Peyer's patch (tissue), 4 donors: ENCODE measurements at places on chromosomes 12 and 14.

DNA sequence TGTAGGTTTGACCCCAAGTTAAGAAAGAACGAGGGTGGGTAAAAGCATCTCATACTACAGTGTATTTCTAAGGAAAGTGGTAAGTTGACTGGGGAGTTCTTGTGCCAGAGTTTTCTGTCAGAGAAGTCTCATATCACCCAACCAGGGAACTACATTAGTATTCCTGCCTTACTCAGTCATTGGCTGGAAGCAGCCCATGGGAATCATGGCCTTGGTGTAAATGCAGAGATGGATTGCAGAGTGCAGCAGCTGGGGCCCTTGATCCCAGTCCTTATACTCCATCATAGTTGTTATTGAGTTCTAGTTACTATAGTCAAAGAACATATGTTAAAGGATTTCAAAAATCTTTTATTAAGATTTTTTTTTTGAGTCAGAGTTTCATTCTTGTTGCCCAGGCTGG is 105.8 kb downstream of the MNAT1 start:
- DNase-seq = no peak

DNA sequence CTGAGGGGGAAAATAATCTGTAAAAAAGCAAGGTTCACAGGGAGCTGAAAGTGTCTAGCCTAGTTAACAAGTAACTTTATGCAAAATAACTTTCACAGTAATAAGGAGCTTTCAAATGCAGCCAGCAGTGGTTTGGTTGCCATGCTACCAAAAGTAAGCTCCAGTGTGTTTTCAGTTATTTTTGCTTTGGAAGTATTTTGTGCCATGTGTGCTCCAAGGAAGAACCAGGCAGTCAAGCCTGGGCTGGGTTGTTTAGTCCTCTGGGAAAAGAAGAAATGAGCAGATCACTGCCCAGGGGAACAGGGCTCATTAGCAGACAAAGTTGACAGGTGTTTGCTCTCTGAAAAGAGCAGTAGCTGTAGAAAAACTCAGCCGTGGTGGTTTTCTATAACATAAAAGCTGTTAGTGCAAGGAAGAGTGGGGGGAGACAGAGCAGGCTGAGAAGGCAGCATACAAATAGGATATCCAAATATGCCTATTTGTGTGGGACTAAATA is 92.8 kb upstream of the TMTC2 start:
- no peak for DNase-seq

DNA sequence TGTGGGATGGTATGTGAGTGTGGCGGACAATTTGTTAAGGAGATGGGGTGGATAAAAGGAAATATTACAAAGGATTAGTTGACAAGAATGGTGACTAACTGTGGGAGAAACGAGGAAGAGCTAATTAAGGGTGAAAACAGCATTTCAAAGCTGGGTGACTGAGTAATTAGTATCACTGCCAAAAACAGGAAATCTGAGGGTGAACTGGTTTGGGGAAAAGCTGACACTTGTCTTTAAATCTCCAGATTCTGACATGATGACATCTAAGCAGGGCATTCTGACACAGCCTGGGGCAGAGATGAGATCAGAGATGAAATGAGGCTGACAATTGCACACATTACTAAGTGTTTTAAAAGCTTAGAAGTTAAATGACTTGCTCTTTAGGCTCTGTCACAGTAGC is 42.4 kb upstream of the CCDC175 start:
- no peak for DNase-seq

- DNase-seq = no peak
Observed at GRCh38 chr12:79006306-79006705, 141.7 kb downstream of the SYT1 start.

- no peak for DNase-seq
Observed at GRCh38 chr12:32016680-32017482, 57.7 kb downstream of the RESF1 start.

DNA sequence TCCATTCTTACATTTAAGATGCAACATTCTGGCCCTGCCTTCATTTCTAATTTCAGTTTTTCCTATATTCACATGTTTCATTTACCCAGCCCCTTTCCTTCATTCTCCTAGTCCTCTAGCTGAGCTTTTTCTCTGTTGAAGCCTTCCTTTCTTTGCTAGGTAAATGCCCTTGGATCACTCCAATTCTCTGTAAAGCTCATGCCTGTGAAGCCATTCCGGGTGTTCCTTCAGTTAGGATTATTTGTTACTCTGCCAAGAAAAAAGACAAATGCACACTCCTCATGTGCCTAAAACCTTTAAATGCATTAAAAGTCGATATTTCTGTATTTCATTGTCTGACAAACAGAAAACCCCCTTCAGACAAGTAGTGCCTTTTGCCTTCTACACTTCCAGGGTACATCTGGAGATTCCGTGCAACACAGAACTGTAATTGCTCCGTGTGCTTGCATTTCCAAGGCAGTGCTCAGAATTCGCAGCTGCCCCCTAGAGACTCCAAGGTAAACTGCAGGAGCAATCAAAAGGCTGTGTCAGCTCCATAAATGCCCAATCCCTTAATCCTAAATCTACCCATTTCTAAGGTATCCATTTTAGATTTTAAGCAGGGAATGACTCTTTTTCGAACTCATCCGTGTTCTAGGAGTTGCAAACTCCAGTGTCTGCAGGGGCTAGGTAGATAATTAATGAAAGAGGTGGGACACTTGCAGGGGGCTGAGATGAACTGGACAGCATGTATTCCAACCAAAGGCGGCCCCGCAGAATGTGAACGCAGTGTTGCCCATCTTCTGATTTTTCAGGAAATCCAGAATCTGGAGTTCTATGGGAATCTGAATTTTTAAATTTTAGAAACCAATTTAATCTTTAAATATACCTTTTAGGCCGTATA is 320.2 kb downstream of the GRIN2B start:
- DNase-seq = peak; percentile 48

GRCh38 chr14:102691763-102692162 is 85.5 kb upstream of the TRAF3 start:
- DNase-seq = no peak

GRCh38 chr12:98770230-98770629 is 125.1 kb downstream of the APAF1 start:
- DNase-seq = no peak

DNA sequence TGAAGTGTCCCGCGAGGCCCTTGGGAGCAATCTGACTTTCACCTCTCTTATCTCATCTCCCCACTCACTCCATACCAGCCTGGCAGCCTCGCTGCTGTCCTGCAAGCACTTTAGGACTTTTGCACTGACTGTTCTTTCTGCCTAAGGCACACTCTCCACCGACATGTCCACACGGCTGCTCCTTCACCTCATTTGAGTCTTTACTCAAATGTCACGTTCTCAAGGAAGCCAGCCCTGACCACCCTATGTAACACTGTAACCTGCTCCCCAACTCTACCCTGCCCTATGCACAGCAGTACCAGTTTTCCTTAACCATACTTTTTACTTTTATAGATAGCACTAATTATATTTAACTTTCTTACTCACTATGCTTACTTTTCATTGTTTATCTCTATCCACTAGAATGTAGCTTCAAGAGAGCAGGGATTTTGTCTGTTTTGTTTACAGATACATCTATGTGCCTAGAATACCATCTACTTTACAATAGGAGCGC is 32.0 kb downstream of the PRKD1 start:
- no peak for DNase-seq

- no peak for DNase-seq
Observed at GRCh38 chr12:22974865-22975264, 349.9 kb downstream of the ETNK1 start.

DNA sequence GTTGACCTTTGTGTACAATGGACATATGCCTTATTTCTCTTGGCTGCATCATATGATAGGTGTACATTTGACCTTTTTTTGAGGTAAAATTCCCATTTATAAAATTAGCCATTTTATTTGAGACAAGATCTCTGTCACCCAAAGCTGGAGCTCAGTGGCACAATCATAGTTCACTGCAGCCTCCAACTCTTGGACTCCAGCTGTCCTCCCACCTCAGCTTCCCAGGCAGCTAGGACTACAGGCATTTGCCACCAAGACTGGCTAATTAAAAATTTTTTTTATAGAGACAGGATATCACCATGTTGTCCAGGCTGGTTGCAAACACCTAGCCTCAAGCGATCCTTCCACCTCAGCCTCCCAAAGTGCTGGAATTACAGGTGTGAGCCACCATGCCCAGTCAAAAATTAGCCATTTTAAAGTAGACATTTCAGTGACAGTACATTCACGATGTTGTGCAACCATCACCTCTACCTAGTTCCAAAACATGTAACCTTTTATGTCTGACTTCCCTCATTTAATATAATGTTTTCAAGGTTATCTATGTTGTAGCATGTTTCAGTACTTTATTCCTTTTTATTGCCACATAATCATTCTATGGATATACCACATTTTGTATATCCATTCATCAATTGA is 5.4 kb downstream of the G2E3 start:
- DNase-seq = no peak

- no peak for DNase-seq
Observed at GRCh38 chr12:65330331-65330730, 51.8 kb downstream of the MSRB3 start.

DNA sequence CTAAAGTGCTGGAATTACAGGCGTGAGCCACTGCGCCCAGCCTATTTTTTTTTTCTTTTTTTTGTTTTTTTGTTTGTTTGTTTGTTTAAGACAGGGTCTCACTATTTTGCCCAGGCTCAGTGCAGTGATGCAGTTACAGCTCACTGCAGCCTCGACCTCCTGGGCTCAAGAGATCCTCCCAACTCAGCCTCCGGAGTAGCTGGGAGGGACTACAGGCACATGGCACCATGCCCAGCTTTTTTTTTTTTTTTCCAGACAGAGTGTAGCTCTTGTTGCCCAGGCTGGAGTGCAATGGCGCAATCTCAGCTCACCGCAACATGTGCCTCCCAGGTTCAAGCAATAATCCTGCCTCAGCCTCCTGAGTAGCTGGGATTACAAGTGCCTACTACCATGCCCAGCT is 5.8 kb upstream of the ITFG2 start:
- no peak for DNase-seq

DNA sequence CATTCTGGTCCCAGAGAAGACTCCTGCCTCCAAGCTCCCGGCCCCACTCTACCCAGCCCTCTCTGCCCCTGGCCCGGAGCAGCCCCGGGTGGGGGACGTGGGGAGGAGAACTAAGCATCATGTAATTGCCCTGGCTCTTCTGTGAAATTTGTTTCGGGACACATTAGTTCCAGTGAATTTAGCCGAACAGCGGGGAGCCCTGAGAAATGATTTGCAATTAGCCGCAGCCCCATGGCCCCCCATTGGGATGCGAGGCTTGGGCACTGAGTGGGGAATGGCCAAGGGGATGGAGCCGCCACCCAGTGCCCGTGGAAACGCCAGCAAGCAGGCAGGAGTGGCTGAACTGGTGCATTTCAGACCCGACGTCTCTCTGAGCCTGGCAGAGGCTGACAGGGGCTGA is 173.9 kb upstream of the LHX5 start:
- no peak for DNase-seq

- DNase-seq = peak; percentile 72
Observed at GRCh38 chr14:23071244-23071920, 14.1 kb upstream of the CDH24 start.

DNA sequence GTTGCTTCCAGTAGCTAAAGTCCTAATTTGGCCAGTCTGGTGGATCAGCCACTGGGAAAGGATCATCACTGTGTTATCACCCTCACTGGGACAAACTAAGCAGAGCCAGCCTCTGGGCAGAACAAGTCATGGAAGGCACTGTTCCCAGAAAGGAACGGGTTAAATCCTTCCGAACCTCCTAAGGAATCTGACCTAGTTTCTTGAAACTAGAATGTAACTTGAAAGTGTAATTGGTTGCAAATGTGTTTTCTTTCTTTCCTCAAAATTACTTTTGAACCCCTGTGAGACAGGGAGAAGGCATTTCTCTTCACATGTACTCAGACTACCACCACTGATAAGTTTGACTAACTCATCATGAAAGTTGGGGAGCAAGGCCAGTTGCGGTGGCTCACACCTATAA is 18.7 kb upstream of the KICS2 start:
- no peak for DNase-seq

DNA sequence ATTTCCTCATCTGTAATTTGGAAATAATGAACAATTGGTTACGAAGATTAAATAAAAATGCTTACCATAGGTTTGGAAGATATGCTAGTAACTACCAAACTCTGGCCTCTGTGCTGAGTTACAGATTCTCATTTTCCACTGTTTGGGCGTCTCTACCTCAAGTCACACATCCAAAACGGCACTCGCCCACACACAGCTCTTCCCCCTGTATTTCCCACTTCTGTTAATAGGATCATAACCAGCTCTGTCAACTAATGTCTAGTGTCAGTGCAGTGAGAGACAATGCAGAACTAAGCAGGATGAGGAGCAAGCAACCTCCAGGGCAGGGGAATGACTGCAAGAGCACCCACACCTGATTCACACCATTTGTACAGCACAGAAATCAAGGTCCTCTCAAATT is 10.9 kb upstream of the SYCP3 start:
- DNase-seq = no peak

DNA sequence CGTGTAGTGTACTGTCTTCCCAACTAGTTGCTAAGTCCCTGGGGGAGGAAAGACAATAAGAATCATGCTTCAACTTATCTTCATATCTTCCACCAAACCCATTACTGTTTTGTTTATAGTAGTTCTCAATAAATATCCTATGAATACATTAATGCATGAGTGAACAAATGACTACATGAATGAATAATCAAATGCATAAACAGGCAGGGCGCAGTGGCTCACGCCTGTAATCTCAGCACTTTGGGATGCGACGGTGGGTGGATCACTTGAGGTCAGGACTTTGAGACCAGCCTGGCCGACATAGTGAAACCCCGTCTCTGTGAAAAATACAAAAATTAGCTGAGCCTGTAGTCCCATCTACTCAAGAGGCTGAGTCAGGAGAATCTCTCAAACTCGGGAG is 32.1 kb upstream of the NR2C1 start:
- no peak for DNase-seq

DNA sequence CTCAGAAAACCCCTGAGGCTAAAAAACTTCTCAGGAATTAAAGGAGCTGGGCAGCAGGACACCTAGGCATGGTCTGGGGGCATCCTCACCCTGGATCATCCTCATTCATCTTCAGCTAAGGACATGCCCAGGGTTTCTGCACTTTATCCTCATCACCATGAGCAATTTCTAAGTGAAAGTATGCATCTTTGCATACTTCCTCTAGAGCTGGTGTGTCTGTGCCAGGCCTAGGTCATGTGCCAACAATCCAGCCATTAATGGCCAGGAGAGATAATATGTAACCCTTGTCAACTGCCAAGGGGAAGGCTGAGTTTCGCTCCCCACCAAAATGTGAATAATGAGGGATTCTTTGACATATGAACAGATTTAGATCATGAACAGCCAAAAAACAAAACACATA is 160.5 kb downstream of the KITLG start:
- no peak for DNase-seq

GRCh38 chr12:104951759-104952509 is 6.2 kb downstream of the SLC41A2 start:
- no peak for DNase-seq
